ENCODE measurements at places on chromosomes 7 and 10. TPM values are rescaled to one million over a fixed set of nuclear protein-coding genes. Genes with fewer than 3 reads are reported as not detected.

EN2 gene
- 1.1 TPM for total RNA-seq

DNA sequence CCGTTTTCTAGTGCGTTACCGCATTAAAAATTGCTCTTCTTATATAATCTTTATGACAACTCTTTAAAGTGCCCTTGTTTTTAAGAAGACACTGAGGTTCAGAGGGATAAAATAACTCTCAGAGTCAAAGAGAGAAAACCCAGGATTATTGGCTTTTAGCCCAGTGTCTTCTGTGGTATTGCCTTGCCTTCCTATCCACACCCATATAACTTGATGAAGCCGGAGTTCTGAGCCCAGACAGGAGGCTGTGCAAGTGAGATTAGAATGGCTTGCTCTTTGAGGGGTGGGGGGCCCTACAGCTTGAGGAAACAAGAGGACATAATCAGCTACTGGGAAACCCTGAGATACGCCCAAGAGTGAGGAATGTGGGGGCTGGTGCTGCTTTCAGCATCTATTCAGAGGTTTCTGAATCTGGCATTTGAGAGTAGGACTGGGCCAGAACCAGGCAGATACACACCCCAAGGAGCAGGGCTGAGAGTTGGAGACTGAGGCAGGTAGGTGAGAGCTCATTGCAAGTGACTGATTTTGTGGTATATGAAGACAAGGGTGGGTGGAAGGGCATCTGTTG lies 2.3 kb downstream of the PRXL2A start:
- no peak for DNase-seq

DNA sequence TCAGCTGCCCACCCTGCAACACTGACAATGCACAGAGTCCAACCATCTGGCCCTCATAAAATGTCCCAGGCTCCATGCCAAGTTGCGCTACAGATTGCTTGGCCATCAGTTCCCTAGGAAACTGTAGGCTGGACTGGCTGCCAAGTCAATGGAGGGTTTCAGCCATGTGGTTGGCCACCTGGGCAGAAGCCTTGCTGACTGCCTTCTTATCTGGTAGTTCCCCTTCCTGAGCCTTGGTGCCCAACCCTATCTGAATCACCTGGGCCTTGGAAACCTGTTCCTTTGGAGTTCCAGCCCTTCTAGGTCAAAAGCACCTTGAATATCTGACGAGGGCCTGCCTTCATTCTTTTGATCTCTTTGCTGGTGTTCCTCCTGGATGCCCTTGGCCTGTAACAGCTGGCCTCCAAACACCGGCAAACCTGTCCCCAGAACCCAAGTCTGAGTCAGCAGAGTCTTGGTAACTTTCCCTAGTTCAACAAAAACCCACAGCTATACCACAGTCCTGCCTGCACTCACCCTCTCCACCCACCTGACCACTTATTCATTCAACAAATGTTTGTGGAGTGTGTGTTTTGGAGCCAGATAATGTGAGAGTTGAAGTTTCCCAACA lies 37.4 kb upstream of the KDM7A start:
- no peak for DNase-seq

GRCh38 chr10:99331207-99331803 lies 2.1 kb downstream of the CNNM1 start:
- DNase-seq = no peak

DNA sequence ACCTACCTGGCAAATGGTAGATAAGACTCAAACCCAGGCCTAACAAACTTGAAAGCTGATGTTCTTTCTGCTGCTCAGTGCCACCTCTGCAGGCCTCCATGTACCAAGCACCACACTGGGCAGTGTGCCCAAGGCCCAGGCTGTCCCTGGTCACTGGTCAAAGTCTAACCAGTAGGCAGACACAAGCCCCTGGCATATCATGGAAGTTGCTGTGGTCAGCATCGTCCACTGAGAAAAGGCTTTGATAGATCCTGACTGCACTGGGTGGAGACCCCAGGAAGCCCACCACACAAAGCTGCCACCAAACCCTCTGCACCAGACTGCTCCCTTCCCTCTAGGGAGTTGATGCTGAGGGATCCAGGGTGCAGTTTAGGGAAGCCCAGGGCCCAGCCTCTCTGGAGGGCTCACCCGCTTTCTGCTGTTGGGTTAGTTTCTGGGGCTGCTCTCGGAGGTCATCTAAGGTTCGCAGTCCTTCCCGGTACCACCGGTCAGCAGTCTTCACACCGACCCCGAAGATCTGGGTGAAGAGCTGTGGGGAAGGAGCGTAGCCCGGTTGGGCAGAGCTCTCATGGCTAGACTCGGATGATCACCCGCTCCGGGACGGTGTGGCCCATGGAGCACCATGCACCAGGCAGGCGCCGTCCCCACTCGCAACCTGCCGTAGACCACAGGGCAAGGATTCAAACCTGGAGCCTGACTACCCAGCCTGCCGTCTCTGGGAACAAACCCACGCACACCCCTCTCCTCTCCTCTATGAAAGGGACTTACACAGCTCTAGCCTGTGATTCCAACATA lies 6.0 kb downstream of the POLM start:
- no peak for DNase-seq

GRCh38 chr7:111987115-111987826 lies 218.9 kb downstream of the DOCK4 start:
- DNase-seq = no peak

GRCh38 chr10:95327367-95327766 lies 36.6 kb upstream of the PDLIM1 start:
- no peak for DNase-seq

- DNase-seq = peak; percentile 16
These were observed 77.0 kb downstream of the SNX13 start for GRCh38 chr7:17863095-17863808.

CCL24 gene
- not detected for total RNA-seq

DNA sequence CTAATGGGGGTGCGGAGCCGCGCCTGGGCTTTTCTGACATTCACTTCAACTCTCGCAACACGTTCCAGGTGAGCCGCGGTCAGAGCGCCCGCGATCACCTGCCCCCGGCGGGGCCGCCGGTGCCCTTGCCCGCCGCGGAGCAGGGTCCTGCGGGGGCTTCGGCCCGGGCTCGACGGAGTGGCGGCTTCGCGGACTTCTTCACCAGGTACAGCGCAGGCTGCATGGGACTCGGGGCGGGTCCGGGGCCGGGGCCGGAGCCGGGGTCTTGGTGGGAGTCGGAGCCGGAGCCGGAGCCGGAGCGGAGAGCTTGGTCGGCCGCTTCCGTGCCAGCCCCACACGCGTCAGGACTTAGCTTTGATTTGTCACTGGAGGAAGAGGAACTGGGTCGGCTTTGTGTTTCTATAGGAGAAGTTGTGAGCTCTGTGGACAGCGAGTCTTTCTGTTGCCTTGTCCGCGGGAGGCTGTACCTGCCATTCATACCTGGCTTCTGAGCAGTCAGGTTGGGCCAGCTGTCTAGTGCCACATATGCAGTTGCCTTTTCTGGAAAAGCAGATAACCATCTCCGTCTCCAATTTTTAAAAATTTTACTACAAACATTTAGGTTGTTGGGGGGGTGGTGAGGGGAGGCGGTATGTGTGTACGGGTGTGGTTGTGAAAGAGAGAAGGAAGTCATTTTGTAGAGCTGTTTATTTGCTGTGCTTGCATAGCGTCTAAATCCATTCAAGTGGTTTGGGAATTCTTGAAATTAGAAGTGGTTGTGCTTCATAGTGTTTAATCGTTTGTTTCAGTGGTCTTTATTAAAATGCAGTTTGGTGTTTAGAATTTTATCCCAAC lies 1.3 kb downstream of the TBC1D12 start:
- DNase-seq = peak; percentile 73

GRCh38 chr7:73382934-73383503 lies 50.6 kb upstream of the FZD9 start:
- no peak for DNase-seq

- no peak for DNase-seq
These were observed 2.2 kb upstream of the SUN3 start for GRCh38 chr7:48031111-48031510.

DYNC1I1 gene
- 6.8 TPM for total RNA-seq

GRCh38 chr10:49140304-49141177 lies 6.7 kb upstream of the FAM170B start:
- no peak for DNase-seq

NUB1 gene
- total RNA-seq = 54.6 TPM

GRCh38 chr10:7306147-7306546 lies 104.7 kb downstream of the SFMBT2 start:
- no peak for DNase-seq

DNA sequence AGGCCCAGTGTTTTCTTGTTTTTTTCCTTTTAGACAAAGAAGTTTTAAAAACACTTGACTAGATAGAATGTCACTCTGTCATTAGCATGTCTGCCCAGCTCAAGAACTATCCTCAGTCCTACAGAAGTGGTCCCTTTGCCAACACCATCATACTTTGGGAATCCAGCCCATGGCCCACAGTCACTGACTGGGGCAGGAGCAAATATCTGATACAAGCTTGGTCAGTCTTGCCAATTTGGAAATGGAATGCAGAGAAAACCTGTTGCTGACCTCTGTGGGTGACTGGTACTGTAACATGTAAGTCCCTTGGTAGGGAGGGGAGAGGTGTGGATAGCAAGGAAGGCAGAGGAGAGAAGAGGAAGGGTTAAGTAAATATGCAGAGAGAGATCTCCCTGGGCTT lies 47.8 kb downstream of the IPMK start:
- no peak for DNase-seq

GRCh38 chr7:75578081-75578480 lies 86.0 kb downstream of the SPDYE5 start:
- no peak for DNase-seq

GRCh38 chr10:70379581-70380176 lies 2.7 kb downstream of the LRRC20 start:
- DNase-seq = no peak

GRCh38 chr10:63710703-63711102 lies 189.5 kb downstream of the REEP3 start:
- no peak for DNase-seq

DNA sequence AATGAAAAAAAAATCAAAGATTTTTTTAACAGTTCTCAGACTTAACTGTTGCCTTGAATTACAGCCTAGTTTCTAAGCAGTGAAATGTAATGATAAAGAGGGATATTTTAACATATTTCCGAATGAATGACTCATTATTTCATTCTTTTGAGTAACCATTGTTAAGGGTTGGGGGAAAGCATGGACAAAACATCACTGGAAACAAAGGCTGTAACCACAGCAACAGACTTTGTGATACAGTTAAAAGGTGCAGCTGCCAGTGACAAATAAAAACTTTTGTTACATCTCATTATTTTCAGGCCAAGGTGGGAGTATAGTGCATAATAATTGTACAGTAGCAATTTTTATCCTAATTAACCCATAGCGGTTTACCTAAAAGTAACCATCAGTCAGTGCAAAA lies 172.6 kb downstream of the LRRTM3 start:
- no peak for DNase-seq

- no peak for DNase-seq
These were observed 56.4 kb downstream of the STEAP1B start for GRCh38 chr7:22443370-22444180.

ANKRD7 gene
- total RNA-seq = not detected

Data from Caco-2 (cell line).